ENCODE measurements at places on chromosomes 2 and 18.

DNA sequence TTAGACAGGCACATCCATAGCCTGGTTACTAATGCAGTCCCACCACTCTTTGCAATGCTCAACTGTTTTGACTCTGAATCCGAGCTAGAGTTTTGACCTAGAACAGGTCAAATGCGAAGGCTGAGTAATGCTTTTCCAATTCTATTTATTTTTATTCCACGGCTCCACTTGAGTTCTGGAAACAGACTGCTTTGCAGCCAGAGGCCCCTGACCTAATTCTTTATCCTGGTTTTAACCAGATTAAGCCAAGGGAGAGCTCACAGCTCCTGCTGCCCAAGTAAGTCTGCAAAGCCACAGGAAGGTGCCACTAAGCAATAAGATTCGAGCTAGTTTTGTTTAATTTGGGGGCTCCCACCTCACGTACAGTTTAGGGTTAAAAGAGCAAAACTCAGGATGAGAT lies 51.4 kb downstream of the MREG start:
- no peak for DNase-seq

GRCh38 chr18:77102259-77103040 lies 30.1 kb downstream of the MBP start:
- no peak for DNase-seq

GRCh38 chr2:26639685-26640243 lies 1.4 kb downstream of the CIB4 start:
- DNase-seq = no peak

- no peak for DNase-seq
Measured at GRCh38 chr2:110126906-110127305, 11.3 kb upstream of the MALL start.

GRCh38 chr2:46195819-46196218 lies 101.4 kb upstream of the EPAS1 start:
- no peak for DNase-seq

- no peak for DNase-seq
Measured at GRCh38 chr2:133780099-133780996, 212.1 kb upstream of the NCKAP5 start.

DNA sequence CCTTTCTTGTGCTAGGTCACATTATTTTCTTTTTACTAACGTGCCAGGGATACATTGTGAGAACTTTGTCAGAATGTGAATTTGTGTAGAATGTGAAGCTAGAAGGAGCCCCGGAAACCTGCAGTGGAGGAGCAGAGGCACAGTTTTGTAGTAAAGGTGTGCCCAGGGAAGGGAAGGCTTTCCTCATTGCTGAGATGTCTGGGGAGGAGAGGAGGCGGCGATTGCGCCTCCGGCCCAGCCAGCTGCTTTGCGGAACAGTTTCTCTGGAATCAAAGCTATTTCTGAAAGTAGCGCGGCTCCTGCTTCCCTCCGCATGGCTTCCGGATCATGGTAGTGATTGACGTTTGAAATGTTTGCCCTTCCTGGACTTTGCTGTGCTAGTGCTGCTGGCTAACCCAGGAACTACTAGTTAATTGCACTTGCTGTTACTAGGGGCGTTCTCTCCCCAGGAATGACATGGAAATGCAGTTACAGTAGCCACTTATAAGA lies 83.1 kb upstream of the RBM44 start:
- DNase-seq = no peak

GRCh38 chr18:49621301-49621700 lies 59.4 kb downstream of the LIPG start:
- DNase-seq = no peak

DNA sequence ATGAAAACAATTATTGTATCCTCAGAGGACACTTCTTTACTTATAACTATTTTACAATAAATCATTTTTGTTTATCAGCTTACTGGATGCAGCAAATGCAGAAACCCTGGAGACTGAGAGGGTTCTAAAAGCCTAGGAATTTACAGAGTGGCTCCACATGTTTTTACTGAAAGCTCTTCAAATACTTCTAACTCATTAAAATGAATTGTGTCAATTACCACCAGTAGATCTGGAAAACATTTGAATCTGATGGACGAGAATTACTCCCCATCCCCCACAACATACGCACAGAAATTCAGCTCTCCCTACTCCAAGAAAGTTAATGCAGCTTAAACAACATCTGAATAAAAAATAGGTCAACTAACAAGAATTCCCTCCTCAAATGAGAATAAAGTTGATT lies 319.8 kb upstream of the FIGN start:
- DNase-seq = no peak

DNA sequence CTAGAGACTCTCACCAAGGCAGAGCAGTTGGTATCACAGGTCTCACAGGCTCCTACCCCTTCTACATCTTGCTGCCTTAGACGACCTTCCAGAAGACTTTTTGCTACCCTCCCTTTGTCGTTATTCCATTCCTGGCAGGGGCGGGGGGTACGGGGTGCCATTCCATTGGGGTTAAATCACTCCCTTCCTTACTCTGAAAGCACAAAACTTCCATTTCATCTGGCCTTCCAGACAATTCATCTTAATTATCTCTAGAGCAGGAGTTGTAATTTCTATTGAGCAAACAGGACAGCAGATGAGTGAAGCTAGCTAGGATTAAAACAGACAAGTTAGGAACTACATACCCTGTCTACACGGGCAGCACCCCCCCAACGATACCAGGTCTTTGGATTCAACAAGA lies 276.2 kb upstream of the TANK start:
- no peak for DNase-seq

DNA sequence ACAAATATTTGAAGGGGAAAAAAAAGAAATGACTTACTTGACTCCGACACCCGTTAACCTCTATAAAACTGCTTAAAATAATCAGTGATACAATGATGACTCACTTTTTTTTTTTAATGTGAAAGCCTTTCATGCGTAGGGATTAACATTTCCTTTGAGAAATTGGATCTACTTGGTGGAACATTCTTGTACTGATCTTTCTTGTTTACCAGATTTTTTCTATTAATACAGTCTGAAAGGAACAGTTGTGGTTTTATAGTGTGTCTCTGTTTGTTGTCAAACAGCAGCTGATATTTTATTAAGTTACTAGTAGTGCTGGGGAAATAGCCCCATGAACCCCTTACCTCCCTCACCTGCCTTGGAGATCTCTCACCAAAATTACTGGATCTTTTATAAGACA lies 40.2 kb upstream of the NEB start:
- no peak for DNase-seq

DNA sequence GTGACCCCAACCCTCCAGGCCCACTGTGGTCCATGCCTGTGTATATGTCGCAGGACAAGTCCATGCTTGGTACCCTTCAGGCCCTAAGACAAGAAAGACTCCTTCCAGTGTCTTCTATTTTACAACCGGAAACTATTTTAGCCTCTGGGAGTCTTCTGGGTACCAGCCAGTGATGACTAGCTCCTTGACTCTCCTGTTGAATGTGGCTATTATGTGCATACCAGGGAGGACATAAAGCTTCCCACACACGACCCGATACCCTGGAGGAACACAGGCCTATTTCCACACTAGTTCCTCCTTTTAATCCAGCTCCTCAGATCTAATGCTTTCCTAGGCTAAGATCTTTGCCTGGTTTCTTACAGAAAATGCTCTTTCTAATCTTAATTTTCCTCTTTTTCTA lies 178.1 kb downstream of the NCKAP5 start:
- DNase-seq = no peak

DNA sequence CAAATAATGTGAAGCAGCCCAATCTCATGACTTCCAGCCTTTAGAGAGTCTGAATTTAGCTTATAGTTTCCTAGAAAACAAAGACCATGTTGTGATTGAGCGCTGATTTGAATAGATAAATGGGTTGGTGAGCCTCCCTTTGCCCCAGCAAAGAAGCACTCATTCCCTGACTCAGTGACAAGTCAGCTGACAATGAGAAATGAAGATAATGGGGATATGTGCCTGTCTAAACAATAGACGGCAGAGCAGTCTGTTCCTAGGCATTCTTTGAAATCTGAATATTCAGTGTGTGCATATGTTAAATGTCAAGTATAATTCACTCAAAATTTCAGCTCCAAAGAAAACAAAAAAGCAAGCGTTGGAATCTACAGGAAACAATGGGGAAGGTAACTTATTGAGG lies 34.8 kb upstream of the LINC00305 start:
- no peak for DNase-seq

DNA sequence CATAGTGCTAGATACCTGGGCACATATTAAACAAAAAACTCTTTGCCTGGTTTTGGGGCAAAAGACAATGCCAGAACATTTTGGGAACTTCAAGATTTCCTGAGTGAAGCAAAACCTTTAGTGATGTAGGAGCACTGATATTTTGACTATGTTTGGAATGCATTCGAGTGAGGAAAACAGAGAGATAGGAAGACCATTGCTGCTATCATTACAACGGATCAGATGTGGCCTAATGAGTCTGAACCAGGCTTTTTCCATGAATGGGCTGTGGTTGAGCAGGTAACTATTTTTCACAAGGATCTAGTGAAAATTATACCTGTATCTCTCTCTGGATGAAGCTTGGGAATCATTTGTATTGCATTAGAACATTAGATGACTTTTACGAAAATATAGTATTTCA lies 562.2 kb downstream of the DCC start:
- no peak for DNase-seq

- DNase-seq = no peak
Measured at GRCh38 chr2:29405266-29405665, 290.1 kb downstream of the CLIP4 start.

DNA sequence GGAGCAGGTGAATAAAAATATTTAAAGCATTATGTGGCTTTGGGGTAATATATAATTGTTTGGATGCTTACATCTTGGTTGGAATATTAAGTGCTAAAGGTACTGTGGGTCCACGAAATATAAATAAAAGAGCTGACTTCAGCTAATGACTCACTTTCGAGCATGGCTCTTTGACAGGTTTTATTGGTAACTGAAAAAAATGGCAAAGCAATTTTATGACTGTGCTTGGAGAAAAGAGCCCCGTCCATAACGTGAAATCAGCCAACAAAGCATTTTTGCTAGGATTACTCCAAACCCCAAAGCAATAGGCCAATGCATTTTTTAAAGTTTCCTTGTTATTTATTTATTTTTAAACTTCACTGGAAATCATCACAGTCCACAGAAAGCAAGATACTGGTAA lies 397.2 kb upstream of the CDH19 start:
- no peak for DNase-seq

GRCh38 chr2:10064932-10065772 lies 15.1 kb downstream of the CYS1 start:
- DNase-seq = no peak

GRCh38 chr18:2998644-2999043 lies 14.3 kb downstream of the LPIN2 start:
- DNase-seq = no peak

GRCh38 chr2:15112216-15112615 lies 448.9 kb downstream of the NBAS start:
- no peak for DNase-seq

GRCh38 chr2:203867561-203868200 lies at the start of gene CTLA4:
Gene CTLA4, plus strand, starts transcription at chr2:203867771. Its CDS starts 172 bp downstream, at chr2:203867943.
- DNase-seq = no peak

GRCh38 chr2:64812285-64812684 lies 158.6 kb upstream of the SERTAD2 start:
- no peak for DNase-seq

DNA sequence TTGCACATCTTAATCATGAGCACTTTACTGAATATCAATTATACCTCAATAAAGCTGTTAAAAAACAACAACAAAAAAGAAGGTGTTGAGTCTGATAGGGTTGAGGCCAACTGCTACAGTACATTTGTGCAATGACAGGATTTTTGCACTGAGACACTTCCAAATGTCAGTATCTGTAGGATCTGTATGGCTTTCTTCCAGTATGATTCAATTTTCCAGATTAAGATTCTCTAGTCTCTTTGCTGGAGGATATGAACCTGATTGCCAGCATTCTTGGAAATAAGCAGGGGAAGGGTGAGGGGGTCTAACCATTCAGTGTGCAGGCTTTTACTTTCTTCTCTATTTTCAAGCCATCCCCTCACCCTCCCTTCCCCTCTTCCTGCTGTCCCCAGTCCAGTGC lies 85.1 kb downstream of the SEMA4F start:
- DNase-seq = no peak

DNA sequence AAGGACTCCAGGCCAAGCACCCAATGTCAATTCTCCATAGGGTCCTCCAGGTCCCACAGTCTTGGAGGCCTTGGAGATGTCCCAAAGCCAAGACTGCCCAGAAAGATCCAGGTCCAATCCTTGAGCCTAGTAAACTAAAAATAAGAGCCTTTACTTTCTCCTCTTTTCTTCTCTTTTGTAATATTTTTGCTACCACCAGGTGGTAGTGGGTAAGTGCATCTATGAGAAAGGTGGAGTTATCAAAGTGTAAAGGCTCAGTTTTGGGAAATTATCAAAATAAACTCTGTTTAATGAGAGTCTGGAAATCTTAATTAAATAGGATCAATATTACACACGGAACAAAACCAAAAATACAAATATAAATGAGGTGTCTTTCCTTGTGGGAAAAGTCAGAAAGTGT lies 276.4 kb downstream of the ALK start:
- no peak for DNase-seq

GRCh38 chr2:189348369-189348768 lies 92.9 kb upstream of the WDR75 start:
- DNase-seq = no peak

- DNase-seq = no peak
Measured at GRCh38 chr2:133975135-133975534, 278.7 kb upstream of the MGAT5 start.

- DNase-seq = no peak
Measured at GRCh38 chr2:241542278-241542605, 16.3 kb upstream of the BOK start.

DNA sequence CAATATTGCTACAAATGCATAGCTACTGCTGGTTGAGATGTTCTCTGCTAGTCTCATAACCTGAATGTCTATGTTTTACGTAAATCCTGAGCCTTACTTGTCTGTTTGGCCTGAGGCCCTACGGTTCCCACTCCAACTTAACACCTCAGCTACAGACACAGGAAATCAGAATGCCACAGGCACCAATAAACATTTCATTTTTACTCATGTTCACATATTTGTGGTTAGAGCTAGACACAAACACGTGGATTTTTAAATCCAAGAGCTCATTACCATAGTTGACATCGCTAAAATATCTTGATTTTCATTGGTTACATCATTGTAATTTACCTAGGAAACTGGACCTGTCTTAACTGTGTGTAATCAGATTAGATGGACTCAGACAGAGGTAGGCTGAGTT lies 263.8 kb upstream of the CDH19 start:
- DNase-seq = no peak

- no peak for DNase-seq
Measured at GRCh38 chr2:160910681-160911080, 249.5 kb upstream of the TANK start.

GRCh38 chr18:54712758-54713157 lies 115.5 kb upstream of the RAB27B start:
- DNase-seq = no peak

GRCh38 chr2:170394641-170395387 lies 216.9 kb downstream of the MYO3B start:
- no peak for DNase-seq

DNA sequence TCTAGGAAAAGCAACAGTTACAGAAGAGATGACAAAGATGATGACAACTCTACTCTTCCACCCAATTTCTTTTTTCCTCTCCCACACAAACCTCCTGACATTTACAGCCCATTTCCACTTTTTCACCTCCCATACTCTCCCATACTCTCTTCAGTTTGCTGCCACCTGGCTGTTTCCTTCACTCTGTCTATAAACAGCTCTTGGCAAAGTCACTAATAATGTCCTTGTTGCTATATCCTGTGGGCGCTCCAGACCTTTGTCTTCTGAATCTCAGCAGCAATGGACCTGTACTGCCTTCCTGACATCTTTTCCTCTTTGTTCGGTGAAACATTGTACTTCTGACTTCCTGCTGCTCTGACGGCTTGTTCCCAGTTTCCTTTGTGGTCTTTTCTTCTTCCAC lies 60.7 kb upstream of the CAVIN2 start:
- no peak for DNase-seq

GRCh38 chr18:47881752-47882455 lies 48.6 kb downstream of the SMAD2 start:
- no peak for DNase-seq
